ENCODE measurements at places on chromosomes 1 and 21.
A peak's percentile ranks its signal among the peaks of the same experiment; 100 is the strongest.

- DNase-seq: no peak
Measured at GRCh38 chr1:42228938-42229337, 64.4 kb upstream of the GUCA2A start.

GRCh38 chr1:2594001-2594640 lies 7.5 kb downstream of the PRXL2B start:
- DNase-seq: no peak

- peak; percentile 73 for DNase-seq
Measured at GRCh38 chr1:27522432-27523336, 32.7 kb upstream of the WASF2 start.

DNA sequence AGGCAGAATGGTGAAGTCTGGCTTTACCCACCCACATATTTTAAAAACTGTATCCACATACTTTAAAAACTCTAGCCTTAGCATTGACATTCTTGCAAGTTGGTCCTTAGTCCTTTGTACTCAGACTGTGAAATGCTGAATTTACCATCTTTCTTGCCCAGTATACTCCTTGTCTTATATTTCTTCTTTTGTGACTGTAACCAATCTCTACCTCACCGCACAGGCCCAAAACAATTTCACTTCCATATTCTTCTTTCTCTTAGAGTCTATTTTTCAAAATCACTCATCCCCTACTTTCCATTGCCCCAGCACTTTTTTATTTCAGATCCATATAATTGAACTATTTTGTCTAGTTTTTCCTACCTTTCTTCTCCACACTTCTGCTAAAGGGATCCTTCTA lies 892.4 kb upstream of the B3GALT2 start:
- DNase-seq: no peak

DNA sequence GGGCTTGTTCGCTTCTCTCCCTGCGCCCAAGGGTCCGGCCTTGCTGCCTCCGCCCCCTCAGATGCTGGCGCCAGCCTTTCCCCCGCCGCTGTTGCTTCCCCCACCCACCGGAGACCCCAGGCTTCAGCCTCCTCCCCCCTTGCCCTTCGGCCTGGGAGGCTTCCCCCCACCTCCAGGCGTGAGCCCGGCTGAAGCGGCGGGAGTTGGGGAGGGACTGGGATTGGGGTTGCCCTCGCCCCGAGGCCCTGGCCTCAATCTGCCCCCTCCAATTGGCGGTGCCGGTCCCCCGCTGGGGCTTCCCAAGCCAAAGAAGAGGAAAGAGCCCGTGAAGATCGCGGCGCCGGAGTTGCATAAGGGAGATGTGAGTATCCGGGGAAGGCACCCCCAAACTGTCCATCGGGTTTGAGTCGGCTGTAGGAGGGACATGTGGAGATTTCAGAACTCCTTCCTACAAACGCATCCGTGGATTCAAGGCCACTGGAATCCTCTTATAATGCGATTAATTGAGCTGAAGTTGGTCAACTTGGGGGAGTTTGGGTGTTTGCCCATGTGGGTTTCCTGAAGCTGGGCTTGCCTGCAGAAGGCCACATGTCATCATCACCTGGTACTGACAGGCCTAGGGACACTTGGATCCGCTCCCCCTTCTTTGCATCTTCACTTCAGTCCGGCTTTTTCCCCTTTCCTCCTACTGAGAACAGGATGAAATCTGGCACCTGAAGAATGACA lies 707 bp downstream of the PRCC start:
- DNase-seq: no peak

GRCh38 chr1:59691261-59691660 lies 123.5 kb upstream of the HOOK1 start:
- DNase-seq: no peak

- no peak for DNase-seq
Measured at GRCh38 chr21:31813862-31814261, 59.0 kb upstream of the HUNK start.

GRCh38 chr21:41217671-41218385 lies 49.9 kb downstream of the BACE2 start:
- DNase-seq: no peak

DNA sequence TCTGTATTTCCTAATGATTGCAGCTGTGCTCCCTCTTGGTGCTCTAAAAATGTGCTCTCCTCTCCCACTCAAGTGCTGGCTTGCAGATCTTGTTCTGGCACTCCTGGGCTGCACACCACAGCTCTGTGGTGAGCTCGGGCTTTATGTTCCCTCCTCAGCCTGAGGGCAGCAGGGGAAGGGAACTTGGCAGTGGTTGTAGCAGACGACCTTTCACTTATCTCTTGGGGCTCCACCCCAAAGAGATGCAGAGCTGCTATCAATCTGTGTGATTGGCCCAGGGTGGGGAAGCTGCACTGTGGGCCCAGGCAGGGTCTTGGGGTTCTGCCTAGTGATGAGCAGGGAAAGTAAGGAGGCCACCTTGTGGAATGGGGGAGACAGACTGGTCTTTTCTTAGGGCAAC lies 143.5 kb upstream of the GORAB start:
- DNase-seq: no peak

DNA sequence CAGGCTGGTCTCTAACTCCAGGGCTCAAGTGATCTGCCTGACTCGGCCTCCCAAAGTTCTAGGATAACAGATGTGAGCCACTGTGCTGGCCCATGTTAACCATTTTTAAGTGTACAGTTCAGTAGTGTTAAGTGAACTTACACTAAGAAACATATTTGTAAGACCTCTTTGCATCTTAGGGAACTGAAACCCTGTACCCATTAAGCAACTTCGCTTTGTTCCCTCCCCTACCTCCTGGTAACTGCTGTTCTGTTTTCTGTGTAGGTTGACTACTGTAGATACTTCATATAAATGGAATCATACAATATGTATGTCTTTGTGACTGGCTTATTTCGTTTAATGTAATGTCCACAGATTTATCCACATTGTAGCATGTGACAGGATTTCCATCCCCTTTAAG lies 11.0 kb downstream of the NUDC start:
- DNase-seq: no peak

DNA sequence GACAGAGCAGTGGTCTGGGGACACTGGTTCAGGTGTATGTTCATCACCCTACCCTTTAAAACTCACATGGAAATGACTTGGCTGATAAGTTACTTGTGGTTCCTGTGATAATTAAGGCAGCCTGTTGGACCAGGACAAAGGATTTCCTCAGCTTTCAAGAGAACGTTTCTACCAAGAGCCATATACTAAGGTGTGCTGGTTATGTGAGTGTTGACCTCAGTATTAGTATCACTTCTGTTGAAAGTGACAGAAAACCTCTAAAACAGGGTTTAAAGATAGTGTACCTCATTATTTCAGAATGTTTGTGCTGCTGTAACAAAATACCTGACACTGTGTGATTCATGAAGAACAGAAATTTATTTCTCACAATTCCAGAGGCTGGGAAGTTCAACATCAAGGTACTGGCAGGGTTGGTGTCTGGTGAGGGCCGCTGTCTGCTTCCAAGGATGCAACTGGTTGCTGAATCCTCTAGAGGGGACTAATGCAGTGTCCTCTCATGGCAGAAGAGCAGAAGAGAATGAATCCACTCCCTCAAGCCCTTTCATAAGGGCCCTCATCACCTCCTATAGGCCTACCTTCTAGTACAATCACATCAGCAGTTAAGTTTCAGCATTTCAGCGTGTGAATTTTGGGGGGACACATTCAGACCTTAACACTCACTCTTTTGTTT lies 54.9 kb downstream of the UCK2 start:
- no peak for DNase-seq

- no peak for DNase-seq
Measured at GRCh38 chr1:83909687-83910086, 89.2 kb downstream of the TTLL7 start.

GRCh38 chr1:12643079-12643478 lies 806 bp upstream of the AADACL4 start:
- DNase-seq: no peak

- no peak for DNase-seq
Measured at GRCh38 chr1:60662486-60663044, 419.8 kb upstream of the NFIA start.

DNA sequence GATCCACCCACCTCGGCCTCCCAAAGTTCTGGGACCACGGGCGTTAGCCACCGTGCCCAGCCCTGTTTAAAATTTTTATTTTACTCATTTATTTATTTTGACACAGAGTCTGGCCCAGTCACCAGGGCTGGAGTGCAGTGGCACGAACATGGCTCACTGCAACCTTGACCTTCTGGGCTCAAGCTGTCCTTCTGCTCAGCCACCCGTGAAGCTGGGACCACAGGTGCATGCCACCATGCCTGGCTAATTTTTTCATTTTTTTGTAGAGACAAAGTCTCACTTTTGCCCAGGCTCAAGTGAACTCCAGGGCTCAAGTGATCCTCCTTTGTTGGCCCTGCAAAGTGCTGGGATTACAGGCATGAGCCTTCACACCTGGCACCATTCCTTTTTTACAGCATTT lies 27.5 kb upstream of the DNAJC6 start:
- no peak for DNase-seq

DNA sequence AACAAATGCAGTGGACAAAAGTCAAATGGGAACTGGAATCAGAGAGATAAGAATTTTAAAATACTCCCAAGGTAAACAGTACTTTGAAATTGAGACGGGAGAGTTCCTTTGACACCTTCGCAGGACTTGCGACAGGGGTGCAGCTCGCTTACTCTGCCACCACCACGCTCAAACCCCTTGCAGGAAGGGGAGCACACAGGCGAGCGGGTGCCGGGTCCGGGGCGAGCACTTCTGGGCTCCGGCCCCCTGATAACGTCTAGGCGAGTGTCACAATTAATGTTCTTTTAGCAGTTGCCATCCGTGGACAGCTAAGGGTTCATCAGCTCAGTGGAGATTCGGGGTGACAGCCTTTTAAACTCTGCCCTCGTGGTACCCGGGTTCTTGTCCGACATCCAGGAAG lies 37.4 kb downstream of the CLDN17 start:
- no peak for DNase-seq

GRCh38 chr1:41673806-41674205 lies 189.3 kb upstream of the EDN2 start:
- no peak for DNase-seq

DNA sequence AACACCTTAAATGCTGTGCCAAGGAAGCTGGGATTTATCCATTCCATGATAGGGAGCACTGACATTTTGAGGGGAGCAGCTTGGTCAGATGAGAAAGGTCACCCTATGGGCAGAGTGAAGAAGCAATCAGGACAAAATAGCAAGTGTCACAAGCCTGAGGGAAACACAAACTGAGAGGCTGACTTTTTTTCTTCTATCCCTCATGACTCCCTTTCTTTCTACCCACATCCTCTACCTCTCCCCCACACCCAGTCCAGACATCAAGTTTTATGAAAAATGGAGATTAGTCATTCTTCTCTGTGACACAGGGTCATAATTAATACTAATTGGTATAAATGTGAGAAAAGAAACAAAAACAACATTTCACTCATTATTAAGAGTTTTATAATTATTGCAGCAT lies 103.1 kb downstream of the SLC25A24 start:
- DNase-seq: no peak

GRCh38 chr1:83997631-83998030 lies 1.3 kb downstream of the TTLL7 start:
- DNase-seq: no peak

DNA sequence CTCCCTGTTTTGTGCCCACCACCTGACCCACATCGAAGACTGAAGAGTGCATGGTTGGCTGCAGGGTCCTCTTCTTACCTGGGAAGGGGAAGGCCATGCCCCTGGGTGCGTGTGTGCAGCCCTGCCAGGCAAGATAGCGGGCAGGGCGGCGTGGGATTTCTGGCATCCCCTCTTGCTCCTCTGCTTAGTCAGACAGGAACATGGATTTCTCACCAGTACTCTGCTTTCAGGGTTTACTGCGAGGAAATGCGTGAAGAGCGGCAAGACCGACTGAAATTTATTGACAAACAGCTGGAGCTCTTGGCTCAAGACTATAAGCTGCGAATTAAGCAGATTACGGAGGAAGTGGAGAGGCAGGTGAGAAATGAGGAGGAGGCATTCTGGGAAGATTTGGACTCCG lies 15.5 kb upstream of the MIIP start:
- no peak for DNase-seq

DNA sequence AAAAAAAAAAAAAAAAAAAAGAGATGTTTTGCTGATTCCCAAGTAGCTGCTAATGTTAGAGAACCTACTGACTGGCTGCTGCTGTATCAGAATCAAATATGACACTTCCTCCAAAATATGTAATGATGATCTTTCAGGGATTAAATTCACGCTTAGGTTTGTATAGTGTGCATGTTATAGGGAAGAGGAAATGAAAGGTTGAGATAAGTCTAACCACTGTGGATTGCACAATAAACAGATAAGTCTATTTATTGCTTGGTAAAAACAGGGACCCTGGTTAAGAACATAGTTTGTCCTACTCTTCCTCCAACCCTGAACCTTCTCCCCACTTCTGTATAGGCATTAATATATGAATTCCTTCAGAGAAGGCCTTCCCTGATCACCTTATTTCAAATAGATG lies 13.2 kb downstream of the RC3H1 start:
- no peak for DNase-seq

DNA sequence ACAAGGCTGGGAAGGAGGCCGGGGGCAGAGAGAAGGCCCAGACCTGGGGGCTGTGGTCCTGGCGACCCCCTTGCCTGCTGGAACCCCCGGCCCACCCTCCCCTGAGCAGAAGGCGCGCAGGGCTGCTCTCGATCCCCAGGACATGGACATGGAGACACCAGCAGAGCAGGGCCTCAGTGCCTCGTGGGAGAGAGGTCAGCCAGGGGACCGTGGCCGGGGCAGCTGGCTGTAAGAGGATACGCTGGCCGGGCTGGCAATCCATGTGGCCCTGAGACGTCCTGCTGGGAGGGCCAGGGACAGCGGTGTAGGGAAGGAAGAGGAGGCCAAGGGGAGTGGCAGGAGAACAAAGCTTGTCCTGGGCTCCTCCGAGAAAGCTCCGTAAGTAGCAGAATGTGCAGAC lies 132.2 kb downstream of the CASZ1 start:
- no peak for DNase-seq

GRCh38 chr21:23402929-23403520 lies 2204.3 kb downstream of the MRPL39 start:
- no peak for DNase-seq

DNA sequence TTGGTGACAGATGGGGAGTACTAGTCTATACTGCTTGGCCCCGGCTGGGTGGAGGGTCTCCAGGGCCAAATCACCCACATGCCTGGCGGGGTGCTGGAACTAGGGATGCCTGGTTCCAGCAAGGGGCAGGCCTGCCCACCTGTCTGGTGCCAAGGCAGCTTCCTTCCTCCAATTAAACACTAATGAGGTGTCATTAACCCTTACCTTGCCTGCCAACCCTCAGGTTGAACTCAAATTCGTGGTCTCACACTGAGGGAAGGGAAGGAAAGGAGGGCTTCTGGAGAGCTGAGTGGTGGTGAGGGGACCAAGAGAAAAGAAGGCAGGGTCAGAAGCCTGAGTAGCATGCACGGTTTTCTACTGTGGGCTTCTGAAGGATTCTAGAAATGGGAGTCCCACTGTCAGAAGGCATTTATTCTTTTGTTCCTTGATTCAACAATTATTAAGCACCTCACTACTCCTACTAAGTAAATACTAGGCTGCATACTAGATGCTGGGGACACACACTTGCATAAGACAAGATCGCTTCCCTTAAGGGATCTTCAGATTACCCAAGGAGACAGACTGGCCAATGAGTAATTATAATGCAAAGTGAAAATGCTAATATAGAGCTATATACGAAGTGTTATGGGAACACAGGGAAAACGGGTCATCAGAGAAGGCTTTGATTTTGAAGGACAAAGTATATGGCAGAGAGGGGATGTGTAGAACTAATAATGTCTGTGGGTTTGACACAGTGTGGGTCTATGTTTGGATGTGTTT lies 5.9 kb upstream of the EFNA3 start:
- no peak for DNase-seq

GRCh38 chr21:33644383-33645074 lies 2.2 kb downstream of the ITSN1 start:
- no peak for DNase-seq

- DNase-seq: no peak
Measured at GRCh38 chr1:244353551-244354091, 98.1 kb downstream of the ADSS2 start.

Data from stimulated activated CD4-positive, alpha-beta T cell treated with anti-CD3 and anti-CD28 coated beads, TNF-alpha, amount 100 ng/mL, for 24 hours (primary cell).